ENCODE measurements at places on chromosomes 2 and 18.

DNA sequence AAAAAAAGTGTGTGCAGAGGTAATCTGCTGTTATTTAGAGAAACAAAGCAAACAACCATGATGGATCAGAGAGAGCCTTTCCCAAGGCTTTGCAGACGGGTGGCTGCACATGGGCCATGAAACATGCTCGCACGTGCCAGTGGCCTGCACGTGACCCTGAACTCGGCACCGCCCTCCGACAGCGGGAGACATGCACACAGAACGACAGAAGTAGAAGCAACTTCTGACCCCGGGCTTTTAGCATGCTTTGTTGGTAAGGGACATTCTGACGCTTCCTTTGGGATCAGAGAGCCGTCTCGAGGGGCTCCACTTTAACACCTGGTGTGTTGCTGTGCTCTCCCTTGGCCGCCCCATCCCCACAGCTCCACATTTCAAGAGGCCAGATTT is 112.5 kb downstream of the KCNF1 start:
- DNase-seq, result no peak

DNA sequence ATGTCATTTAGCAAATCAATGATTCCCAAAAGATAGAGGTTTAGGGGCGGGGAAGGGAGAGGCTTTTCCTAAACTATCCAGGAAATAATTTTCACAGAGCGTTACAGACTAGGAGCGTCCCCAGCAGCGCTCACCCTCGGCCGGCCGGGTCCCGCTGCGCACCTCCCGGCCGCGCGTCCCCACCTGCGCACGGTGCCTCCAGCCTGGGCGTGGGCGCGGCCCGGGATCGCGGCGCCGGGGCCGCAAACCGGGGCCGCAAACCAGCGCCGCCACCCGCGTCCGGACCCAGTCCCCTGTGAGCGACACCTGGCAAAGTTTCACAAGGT is 684 bp upstream of the ZCCHC2 start:
- no peak for DNase-seq

GRCh38 chr2:234764372-234764771 is 187.4 kb upstream of the SH3BP4 start:
- no peak for DNase-seq

GRCh38 chr2:175805442-175806124 is 196.5 kb downstream of the LNPK start:
- no peak for DNase-seq

- DNase-seq, result no peak
Observed at GRCh38 chr2:216082805-216083204, 1.1 kb downstream of the TMEM169 start.

GRCh38 chr2:27212626-27213471 is 781 bp upstream of the SLC5A6 start:
- no peak for DNase-seq
